ENCODE measurements at places on chromosomes 2 and 18.
A peak's percentile ranks its signal among the peaks of the same experiment; 100 is the strongest.

- no peak for DNase-seq
Observed at GRCh38 chr2:42844366-42844765, 52.0 kb upstream of the HAAO start.

DNA sequence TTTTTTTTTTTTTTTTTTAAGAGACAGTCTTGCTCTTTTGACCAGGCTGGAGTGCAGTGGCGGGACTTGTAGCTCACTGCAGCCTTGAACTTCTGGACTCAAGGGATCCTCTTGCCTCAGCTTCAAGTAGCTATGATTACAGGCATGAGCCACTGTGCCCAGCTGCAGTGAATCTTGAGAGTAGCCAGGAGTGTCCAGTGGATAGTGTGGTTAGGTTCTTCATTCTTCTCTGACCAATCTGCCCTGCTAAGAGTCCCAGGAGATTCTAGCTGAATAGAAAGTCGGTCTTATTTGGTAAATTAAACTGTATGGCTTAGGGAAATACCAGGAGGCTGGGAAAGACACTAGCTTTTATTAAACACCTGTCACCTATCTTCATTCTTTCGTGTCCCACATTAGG, 15.3 kb downstream of the USP39 start:
- no peak for DNase-seq

DNA sequence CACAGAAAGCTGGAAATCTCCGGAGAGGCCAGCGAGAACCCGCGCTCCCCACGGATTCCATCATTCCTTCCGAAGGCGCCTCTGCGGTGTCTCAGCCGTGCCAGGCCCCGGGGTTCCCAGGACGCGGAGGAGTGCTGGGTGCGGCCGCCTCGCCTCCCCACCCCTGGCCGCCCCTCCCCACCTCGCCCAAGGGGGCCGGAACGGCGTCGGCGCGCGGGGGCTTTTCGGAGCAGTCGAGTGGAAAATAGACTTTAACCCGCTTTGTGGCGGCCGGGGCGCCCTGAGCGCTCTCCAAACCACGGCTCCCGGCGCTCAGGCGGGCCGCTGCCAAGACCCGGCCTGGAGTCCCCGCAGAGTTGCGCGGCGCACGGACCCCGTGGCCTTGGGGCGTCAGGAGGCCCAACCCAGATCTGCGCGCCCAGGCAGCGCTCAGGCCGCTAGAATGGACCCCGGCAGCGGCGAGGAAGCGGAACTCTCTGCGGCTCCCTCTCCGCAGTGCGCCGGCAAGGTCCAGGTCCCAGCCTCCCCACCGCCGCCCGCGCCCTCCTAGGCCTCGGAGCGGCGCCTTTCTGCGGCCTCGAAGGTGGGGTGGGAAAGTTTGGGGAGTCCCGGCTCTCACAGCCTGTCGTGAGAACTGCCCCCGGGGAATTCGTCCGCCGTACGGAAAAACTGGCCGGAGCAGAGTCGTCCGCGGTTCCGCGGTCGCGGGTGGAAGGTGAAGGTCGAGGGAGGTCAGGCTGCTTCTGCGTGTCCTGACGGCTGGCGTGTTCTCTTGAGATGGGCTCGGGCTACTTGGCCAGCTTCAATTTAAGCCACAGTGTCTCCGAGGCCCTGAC, 1.2 kb upstream of the EMX1 start:
- peak; percentile 43 for DNase-seq

DNA sequence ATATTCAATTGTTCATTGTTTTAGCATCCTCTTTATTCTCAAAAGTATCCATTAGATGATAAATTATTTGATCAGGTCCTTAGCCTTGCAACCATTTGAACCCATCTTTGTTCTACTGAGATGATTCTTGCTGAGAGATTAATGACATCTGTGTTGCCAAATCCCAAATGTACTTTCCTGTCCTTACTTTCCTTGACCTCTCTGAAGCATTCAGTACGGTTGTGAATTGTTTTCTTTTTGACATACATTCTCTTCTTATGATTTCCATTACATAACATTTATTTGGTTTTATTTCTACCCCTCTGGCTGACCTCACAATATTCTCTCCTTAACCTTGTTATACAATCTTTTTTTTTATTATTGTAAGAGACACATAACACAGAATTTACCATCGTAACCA, 1058.6 kb upstream of the CNTNAP5 start:
- DNase-seq = no peak

DNA sequence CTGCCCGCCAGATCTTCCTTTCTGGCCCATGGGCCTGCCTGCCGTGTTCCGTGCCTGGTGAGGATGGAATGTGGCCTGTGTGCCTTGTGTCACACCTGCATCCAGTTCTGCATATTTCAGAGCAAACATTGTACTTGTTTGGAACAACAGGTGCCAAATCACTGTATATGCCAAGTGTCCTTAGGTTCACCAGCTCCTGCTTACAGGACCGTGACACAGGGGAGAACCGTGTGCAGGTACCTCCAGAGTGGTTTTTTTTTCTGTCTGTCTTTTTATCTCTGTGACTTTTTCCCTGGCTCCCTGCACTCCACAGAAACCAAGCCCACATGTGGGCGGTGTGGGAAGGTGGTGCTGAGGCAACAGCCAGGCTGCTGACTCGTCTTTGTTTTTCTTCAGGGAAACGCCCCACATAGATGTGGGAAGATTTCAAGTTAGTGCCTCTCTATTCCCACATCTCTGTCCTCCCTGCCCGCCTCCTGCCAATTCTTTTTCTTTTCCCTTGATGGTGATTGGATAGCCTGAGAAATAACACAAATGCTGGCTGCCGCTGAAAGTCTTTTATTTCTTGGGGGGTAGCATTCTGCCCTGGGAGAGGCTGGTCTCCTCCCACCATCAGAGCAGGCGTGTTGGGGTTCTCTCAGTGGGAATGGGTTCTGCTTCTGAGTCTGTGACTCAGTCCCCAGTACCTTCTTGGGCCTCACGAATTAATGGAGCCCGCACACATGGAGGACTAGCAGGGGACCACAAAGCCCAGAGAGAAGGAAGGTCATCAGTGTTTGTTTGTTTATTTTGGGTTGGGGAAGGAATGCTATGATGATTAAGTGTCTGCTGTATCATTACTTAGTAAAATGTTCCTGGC, 21.4 kb downstream of the GRHL1 start:
- no peak for DNase-seq

- DNase-seq = no peak
Observed at GRCh38 chr2:70471129-70471528, 82.5 kb downstream of the TGFA start.

GRCh38 chr2:128474962-128475361, 156.3 kb upstream of the HS6ST1 start:
- DNase-seq = no peak

GRCh38 chr2:206287197-206287596, 12.7 kb downstream of the ZDBF2 start:
- no peak for DNase-seq

DNA sequence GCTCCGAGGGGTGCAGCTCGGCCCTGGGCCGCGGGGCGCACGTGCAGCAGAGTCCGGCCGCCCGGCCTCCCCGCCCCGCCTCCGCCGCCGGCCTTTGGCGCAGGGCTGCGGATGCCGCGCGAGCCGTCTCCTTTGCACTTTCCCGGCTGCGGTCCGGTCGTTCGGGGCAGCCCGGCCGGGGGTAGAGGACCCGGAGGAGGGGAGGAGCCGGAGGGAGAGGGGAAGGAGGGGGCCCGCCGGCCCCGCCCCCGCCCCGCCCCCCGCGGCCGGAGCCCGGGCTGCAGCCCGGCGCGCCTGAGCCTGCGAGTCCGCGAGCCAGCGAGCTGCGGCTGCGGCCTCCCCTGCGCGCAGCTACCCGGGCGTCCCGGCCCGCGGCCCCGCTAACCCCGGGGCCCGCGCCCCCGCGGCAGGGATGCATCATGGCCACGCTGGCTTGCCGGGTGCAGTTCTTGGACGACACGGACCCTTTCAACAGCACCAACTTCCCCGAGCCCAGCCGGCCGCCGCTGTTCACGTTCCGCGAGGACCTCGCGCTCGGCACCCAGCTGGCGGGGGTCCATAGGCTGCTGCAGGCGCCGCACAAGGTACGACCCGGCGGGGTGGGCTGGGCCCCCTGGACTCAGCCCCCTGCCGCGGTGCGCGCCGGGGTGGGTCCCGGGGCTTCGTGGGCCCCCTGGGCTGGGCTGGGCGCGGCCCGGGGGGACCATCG, at the start of gene FHOD3:
TSS of gene FHOD3 (plus strand) at position 297 of the 709 bp plus-strand sequence. CDS start at position 420, 123 bp downstream.
- no peak for DNase-seq

- DNase-seq = no peak
Observed at GRCh38 chr2:137228566-137228965, 463.2 kb downstream of the THSD7B start.

GRCh38 chr2:65363879-65364666, 68.3 kb downstream of the SPRED2 start:
- DNase-seq = no peak

- DNase-seq = no peak
Observed at GRCh38 chr2:46936566-46936965, 21.0 kb upstream of the MCFD2 start.

DNA sequence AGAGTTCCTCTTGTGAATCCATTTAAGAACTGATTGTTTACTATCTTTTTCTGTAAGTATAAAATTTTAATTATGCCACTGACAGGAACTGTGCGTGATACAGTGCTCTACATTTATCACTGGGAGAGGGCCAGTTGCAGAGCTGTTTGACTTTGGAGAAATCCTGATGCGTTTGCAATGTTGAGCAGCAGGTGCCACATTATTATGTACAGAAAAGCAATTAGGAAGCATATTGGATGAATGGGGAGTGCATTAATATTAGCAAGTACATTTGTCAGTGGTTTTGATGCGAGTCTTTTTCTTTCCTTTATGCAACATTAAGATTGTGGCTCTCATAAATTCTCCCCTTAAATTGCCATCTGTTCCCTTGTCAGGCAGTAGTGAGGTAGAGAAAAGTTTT, 302.3 kb upstream of the FANCL start:
- no peak for DNase-seq

DNA sequence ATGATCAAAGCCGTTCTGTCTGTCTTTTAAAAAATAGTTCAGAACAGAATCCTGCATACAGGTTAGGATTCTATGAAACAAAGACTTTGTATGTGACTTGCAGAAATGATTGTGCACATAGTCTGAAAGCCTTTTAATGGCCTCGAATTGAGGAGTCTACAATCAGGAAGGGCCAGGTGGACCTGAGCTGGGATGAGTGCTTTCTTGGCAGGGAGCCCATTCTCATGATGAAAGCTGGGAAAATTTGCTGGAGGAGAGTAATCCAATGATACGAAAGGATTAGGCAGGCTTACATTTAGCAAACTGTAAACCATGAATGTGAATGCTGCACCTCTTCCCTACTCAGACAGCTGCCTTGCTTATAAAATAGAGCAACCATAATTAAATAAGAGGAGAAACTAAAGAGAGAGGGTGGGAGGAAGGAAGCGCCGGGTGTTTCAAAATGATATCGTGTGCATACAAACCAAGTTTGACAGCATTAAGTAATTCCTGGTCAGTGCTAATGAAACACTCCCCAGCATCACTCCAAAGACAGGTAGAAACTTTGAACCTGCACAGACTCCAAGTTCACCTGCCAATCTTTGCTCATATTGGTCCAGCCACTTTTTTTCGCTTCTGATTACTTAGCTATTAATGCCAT, 23.7 kb upstream of the CXCR4 start:
- DNase-seq = no peak

DNA sequence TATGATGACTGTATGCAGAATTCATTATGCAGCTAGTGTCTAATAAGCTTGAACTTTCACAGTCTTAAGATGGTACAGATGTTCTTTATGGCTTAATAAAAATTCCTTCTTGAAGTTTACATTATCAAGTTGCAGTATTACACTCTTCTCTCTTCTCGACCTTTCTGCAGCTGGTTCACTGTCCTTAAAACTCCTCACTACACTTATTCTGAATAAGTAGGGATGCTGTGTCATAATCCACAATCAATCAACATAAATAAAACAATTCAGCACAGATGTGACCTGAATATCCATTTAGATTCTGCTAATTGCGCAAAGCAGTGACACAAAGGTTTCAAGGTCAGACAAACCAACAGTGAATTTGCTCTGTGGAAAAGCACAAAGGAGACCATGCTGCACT, 356.8 kb downstream of the SUCLG1 start:
- no peak for DNase-seq

DNA sequence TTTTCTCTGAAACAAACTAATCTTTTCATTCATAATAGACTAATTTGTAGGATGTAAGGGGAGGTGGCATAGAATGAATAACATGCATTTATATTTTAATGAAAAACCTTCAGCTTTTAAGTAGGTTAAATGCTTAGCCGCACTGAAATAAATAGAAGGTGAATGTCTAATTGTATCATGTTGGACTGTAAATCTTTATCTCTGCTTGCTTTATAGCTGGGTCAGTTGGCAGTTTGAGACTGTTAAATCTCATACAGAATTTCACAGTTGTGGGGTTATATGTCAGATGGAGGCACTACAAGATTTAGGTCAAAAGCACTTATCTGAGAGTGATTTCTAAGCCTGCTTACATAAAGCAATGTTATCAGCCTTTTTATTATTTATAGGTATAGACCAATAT, 174.7 kb upstream of the SIX3 start:
- DNase-seq = no peak

DNA sequence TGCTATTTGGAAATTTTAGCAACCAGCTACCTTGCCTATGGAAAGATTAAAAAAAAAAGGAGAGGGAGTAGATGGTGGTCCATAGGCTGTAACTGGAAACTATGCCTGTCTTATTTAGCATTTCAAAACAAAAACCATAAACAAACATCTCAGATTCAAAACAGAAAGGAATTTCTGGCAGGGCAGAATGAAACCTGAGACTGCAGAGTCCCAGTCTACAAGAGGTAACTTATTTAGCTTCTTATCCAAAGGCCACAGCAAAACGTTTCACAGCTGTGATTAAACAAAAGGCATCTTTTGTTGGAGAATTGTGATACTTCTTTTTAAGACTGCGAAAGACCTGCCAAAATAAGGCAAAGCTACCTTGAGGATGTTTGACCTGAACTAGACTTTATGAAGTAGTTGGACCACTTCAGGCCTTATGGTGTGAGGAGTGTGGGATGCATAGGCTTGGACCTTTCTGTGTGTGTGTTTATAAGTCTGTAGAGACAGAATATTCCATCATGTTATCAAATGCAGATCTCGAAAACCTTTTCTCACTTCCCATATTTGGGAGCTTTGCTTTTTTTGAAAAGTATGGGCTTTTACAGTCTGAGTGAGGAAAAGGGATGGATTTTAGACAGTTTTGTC, 11.0 kb downstream of the CRIM1 start:
- DNase-seq = no peak

GRCh38 chr18:63185984-63186383, 133.6 kb downstream of the BCL2 start:
- no peak for DNase-seq

- DNase-seq = no peak
Observed at GRCh38 chr2:140164449-140164848, 1384.3 kb upstream of the NXPH2 start.

DNA sequence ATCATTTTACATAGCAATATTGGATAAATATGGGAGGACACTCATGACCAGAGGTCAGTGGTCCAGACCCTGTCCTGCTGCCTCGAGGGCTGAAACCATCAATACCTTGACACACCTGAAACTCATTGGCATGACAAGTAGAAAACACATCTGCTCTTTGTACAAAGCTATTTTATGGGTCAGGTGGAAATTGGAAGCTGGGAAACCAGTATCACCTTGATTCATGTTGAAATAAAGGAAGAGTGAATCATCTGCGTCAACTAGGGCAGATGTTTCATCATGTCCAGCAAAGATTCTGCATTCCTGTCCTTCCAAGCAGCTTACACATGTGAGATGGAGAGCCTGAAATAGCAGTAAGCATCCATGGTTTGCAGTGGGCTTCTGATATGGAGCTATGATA, 80.0 kb upstream of the ERBB4 start:
- DNase-seq = no peak

GRCh38 chr2:234986876-234987720, 35.3 kb downstream of the SH3BP4 start:
- DNase-seq = no peak

GRCh38 chr18:60911504-60911903, 421.7 kb upstream of the CDH20 start:
- no peak for DNase-seq

GRCh38 chr2:67755156-67755882, 307.5 kb downstream of the C1D start:
- no peak for DNase-seq

All from stimulated activated CD4-positive, alpha-beta T cell treated with anti-CD3 and anti-CD28 coated beads, Interleukin-1b, Interleukin-23, amount 100 ng/mL, for 4 hours (primary cell).